ENCODE measurements at places on chromosomes 5 and 9.

DNA sequence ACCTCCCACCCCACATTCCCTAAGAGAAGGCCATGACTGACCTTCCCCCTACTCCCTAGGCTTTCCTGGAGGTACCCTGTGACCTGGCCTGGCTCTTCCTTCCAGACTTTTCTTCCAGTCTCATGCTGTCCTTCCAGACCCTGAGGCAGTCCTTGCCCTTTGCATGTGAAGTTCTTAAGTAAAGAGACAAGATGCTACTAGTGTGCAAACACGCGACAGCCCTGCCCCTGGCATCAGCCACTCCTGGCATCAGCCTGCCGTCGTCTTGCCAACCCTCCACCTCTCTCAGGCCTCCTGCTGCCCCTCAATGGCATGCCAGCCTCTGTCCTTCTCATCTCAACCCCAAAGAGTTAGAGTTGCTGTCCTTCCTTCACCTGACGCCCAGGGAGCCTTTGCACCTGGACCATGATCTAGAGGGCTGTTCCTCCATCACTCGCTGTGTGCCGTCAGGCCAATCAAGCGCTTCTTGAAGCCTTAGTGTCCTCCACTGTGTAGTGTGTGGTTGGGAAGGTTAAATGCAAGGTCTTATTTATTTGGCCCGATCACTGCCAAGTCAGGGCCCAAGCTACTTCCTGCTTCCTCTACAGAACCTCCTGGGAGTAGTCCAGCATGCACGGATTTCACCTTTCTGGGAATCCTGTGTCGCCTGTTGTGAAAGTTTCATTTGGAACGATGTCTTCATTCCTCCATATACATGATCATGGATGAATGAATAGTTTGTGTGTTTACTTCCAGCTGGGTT, 61.9 kb downstream of the WWC1 start:
- no peak overlapping the region for H3K27ac ChIP-seq
- no peaks in the 10 kb centered on the region for H3K36me3 ChIP-seq
- H3K27me3 ChIP-seq = no peaks in the 10 kb centered on the region
- H3K4me3 ChIP-seq = no peak overlapping the region

GRCh38 chr5:153629027-153629895, 138.8 kb downstream of the GRIA1 start:
- ATAC-seq = no peak
- no peaks in the 10 kb centered on the region for H3K36me3 ChIP-seq
- no peak overlapping the region for H3K27ac ChIP-seq
- H3K4me1 ChIP-seq = no peaks in the 10 kb centered on the region

DNA sequence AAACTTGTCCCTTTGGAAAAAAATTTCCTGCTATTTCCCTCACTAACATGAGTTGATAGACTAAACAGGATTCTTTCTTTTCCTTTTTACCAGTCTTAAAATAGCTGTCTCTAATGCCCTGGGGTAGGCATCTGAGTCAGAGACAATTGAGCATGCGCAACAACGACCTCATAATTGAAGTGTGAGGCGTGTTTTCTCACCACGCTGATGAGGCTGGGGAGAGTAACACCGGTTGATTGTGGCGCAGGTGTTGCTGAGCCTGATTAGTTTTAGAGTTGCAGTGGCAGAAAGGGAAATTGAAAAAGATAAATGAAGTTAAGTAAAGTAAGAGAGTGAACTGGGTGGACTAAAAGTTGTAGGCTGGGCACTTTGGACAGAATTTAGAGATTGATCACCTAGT, 213.7 kb downstream of the TLR4 start:
- H3K4me3 ChIP-seq = no peak overlapping the region
- peaks cover 7% of the 10 kb centered on the region for H3K36me3 ChIP-seq
- no peak overlapping the region for H3K27ac ChIP-seq

DNA sequence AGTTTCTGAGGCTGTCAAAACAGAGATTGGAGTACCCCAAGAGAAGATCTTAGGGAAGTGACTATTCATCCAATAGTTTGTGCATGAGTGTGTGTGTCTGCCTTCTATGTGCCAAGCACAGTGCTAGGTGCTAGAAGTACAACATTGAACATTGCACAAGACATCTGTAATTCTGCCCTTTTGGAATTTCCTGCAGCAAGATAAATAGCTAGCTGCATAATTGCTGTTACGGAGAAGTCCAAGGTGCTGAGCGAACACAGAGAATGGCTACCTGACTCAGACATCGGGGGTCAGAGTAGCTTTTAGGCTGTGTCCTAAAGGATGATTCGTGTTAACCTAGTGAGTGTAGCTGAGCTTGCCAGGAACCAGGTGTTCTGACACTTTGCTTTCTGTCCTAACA, 44.8 kb downstream of the PAPPA start:
- no peaks in the 10 kb centered on the region for H3K4me1 ChIP-seq
- no peak for ATAC-seq
- no peak overlapping the region for H3K4me3 ChIP-seq
- H3K27me3 ChIP-seq = no peaks in the 10 kb centered on the region
- no peaks in the 10 kb centered on the region for H3K36me3 ChIP-seq

- no peak overlapping the region for H3K4me3 ChIP-seq
- no peaks in the 10 kb centered on the region for H3K36me3 ChIP-seq
- no peak for ATAC-seq
- H3K27ac ChIP-seq = no peak overlapping the region
- H3K27me3 ChIP-seq = peaks cover 23% of the 10 kb centered on the region
Observed at GRCh38 chr5:141855265-141856036, 22.8 kb downstream of the PCDH1 start.

- H3K36me3 ChIP-seq = no peaks in the 10 kb centered on the region
- no peak overlapping the region for H3K4me3 ChIP-seq
- no peak overlapping the region for H3K27ac ChIP-seq
- H3K27me3 ChIP-seq = no peaks in the 10 kb centered on the region
Observed at GRCh38 chr9:14238518-14238917, 75.4 kb downstream of the NFIB start.

- no peak overlapping the region for H3K27ac ChIP-seq
- no peaks in the 10 kb centered on the region for H3K27me3 ChIP-seq
- no peaks in the 10 kb centered on the region for H3K4me1 ChIP-seq
- H3K36me3 ChIP-seq = no peaks in the 10 kb centered on the region
- ATAC-seq = no peak
Observed at GRCh38 chr9:76101947-76102346, 211.5 kb downstream of the PCSK5 start.

- peaks cover 25% of the 10 kb centered on the region for H3K36me3 ChIP-seq
- no peak overlapping the region for H3K4me3 ChIP-seq
- H3K27ac ChIP-seq = no peak overlapping the region
Observed at GRCh38 chr5:79992891-79993657, 2.0 kb upstream of the MTX3 start.

DNA sequence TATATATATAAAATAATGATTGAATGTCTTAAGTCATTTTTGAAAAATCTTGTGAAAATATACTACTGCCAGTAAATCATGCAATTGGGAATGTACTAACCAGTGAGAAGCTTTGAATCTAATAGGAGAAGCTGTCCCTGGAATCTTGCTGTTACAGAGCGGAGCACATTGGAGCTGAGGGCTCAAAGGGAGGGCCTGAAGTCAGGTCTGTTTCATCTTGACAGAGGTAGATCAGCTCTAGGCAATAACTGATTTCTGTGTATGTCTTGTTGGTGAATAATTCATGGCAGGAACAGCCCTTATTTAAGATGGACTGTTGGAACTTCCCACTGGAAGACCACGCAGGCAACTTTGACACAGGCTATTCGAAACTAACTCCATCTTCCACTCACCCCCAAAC, 17.5 kb downstream of the CAMK4 start:
- no peaks in the 10 kb centered on the region for H3K4me1 ChIP-seq
- no peak overlapping the region for H3K27ac ChIP-seq
- ATAC-seq = no peak
- no peak overlapping the region for H3K4me3 ChIP-seq

DNA sequence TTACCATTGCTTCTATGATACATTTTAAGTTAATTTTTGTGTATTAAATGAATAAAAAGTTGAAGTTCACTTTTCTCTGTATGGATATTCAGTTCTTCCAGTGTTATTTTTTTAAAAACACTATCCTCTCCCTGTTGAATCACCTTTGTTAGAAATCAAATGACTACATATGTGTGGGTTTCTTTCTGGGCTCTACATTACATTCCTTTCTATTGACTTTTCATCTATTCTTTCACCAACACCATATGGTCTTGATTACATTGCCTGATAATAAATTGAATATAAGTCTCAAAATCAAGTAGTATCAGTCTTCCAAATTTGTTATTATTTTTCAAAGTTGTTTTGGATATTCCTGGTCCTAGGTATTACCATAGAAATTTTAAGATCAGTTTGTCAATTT, 7.3 kb upstream of the RASEF start:
- H3K27ac ChIP-seq = no peak overlapping the region
- no peak overlapping the region for H3K4me3 ChIP-seq
- no peak for ATAC-seq

- no peak overlapping the region for H3K4me3 ChIP-seq
- no peaks in the 10 kb centered on the region for H3K27me3 ChIP-seq
- no peak for ATAC-seq
- no peaks in the 10 kb centered on the region for H3K36me3 ChIP-seq
Observed at GRCh38 chr9:4086119-4087090, 213.5 kb downstream of the GLIS3 start.

- no peak for ATAC-seq
- no peak overlapping the region for H3K27ac ChIP-seq
- no peaks in the 10 kb centered on the region for H3K36me3 ChIP-seq
- H3K27me3 ChIP-seq = peaks cover 37% of the 10 kb centered on the region
Observed at GRCh38 chr5:155189476-155189875, 175.9 kb downstream of the KIF4B start.

- ATAC-seq = no peak
- no peaks in the 10 kb centered on the region for H3K36me3 ChIP-seq
- H3K4me3 ChIP-seq = no peak overlapping the region
- H3K4me1 ChIP-seq = peaks cover 15% of the 10 kb centered on the region
- H3K27me3 ChIP-seq = peaks cover 91% of the 10 kb centered on the region
Observed at GRCh38 chr9:34579104-34579807, 10.3 kb downstream of the CNTFR start.

GRCh38 chr5:93053825-93054224, 527.2 kb downstream of the NR2F1-AS1 start:
- no peak overlapping the region for H3K27ac ChIP-seq
- ATAC-seq = no peak
- no peaks in the 10 kb centered on the region for H3K4me1 ChIP-seq
- no peak overlapping the region for H3K4me3 ChIP-seq

- H3K36me3 ChIP-seq = peaks cover 25% of the 10 kb centered on the region
- H3K27me3 ChIP-seq = no peaks in the 10 kb centered on the region
- no peak for ATAC-seq
- H3K4me3 ChIP-seq = no peak overlapping the region
- H3K27ac ChIP-seq = no peak overlapping the region
- H3K4me1 ChIP-seq = peaks cover 6% of the 10 kb centered on the region
Observed at GRCh38 chr9:3415906-3416305, 109.9 kb downstream of the RFX3 start.

DNA sequence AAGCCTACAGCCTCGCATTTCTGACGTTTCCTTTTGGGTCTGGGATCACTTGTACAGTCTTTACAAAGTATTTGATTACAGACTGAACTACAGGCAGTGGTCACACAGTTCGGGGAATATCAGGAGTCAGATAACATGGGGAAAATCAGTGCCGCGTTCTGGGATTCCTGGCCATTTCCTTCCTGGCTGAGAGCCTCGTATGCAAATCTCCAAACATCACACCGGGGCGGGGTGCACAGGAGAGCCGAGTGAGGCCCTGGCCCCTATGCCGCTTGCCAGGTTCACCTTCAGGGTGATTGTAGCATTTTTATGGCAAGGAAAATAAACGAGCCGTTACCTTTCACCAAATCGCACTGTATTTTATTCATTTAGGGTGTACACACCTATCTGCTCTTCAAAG, 29.6 kb upstream of the SLC9A3 start:
- no peak overlapping the region for H3K27ac ChIP-seq
- H3K4me1 ChIP-seq = peaks cover 11% of the 10 kb centered on the region
- H3K36me3 ChIP-seq = peaks cover 9% of the 10 kb centered on the region
- peaks cover 57% of the 10 kb centered on the region for H3K27me3 ChIP-seq
- no peak overlapping the region for H3K4me3 ChIP-seq
- ATAC-seq = no peak

- no peak for ATAC-seq
- H3K27ac ChIP-seq = no peak overlapping the region
- no peaks in the 10 kb centered on the region for H3K4me1 ChIP-seq
- H3K4me3 ChIP-seq = no peak overlapping the region
- no peaks in the 10 kb centered on the region for H3K27me3 ChIP-seq
Observed at GRCh38 chr5:173153842-173154241, 9.5 kb downstream of the BNIP1 start.

GRCh38 chr9:136095070-136096058, at the start of gene NACC2:
NACC2 (minus strand) TSS chr9:136095289; CDS start chr9:136050521, 44,768 bp downstream.
- peaks cover 77% of the 10 kb centered on the region for H3K27me3 ChIP-seq
- no peak within 1 kb of the TSS for H3K27ac ChIP-seq
- peaks cover 7% of the 10 kb centered on the region for H3K4me1 ChIP-seq
- ATAC-seq = no peak

- no peak overlapping the region for H3K27ac ChIP-seq
- no peak for ATAC-seq
- no peaks in the 10 kb centered on the region for H3K27me3 ChIP-seq
- no peak overlapping the region for H3K4me3 ChIP-seq
Observed at GRCh38 chr5:154779105-154779504, 23.9 kb downstream of the LARP1 start.

DNA sequence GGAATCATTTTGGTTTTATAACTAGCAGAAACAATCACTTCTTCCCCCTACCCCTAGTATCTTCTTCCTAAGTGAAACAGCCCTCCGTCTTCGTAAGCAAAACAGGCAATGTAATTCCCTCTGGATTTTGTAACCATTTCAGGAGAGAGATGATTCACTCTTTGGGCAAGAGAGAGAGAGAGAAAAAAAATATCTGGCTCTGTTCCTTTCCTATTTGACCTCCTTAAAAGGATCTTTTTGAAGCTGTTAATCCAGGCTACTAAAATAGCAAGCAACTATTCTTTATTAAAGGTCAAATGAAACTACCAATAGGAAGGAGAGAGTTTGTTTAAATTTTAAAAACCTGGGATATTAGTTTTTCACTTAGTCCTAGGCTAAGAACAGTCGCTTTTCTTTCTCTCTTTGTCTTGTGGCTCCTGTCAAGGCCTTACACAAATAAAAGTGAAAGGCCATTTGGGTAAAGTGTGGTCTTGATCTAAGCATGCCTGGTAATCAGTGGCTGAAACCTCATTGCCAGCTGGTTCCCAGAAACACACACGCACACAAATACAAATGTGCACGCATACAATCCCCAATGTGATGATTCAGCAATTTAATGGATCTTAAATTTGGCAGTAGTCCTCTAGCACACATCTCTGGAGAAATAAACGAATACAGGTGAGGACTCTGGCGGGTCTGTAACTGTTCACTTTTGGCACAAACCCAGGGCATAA, 70.2 kb downstream of the PRUNE2 start:
- no peaks in the 10 kb centered on the region for H3K27me3 ChIP-seq
- no peak for ATAC-seq
- H3K4me3 ChIP-seq = no peak overlapping the region
- H3K27ac ChIP-seq = no peak overlapping the region
- no peaks in the 10 kb centered on the region for H3K36me3 ChIP-seq
- H3K4me1 ChIP-seq = no peaks in the 10 kb centered on the region

All from stimulated activated memory B cell treated with anti-CD40 and anti-IgM and Interleukin-4, amounts not matched to agents 10 μg/mL and 1 μg/mL and 100 μg/mL, for 72 hours (primary cell).